ENCODE measurements at places on chromosomes 5 and 9.

GRCh38 chr5:127609957-127610356 lies 38.9 kb upstream of the CTXN3 start:
- peak; percentile 69 for DNase-seq

DNA sequence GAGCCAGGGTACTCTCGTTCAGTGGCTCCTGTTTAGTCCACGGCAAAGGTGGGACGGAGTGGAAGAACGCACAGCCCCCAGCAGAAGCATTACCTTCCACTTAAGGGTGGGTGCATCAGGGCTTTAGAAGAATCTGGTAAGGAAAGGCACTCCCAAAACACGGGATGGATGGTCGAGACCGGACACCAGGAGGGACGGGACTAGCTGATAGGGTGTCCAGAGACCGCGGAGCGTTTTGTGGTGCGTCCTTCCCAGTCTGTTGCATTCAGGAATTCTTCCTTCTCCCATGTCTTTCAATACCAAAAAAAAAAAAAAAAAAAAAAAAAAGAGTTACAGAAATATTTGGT lies 545 bp upstream of the CTSV start:
- peak; percentile 50 for DNase-seq

GRCh38 chr9:130539420-130540223 lies 39.8 kb upstream of the FUBP3 start:
- peak; percentile 62 for DNase-seq

DNA sequence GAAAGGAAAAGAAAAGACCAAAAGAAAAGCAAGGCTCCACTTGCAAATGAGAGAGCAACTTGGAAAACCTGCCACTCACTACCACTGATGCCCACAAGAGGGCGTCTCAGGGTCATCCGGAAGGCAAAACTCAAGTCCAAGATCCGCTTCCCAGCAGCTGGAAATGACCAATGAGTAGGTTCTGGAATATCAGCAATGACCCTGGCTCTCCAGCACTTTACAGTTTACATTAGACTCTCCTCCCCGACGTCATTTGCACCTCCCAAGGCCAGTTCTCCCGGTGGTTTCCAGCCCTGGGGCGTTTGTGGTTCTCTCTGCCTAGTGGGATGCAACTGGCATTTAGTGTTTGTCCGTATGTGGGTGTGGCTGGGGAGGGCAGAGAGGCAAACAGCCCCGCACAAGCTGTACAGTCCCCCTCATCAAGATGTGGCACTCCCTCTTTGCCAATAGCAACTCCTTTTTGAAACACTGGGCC lies 193.8 kb upstream of the ZNF618 start:
- peak; percentile 71 for DNase-seq

GRCh38 chr5:73733219-73733618 lies 107.2 kb downstream of the ARHGEF28 start:
- no peak for DNase-seq

DNA sequence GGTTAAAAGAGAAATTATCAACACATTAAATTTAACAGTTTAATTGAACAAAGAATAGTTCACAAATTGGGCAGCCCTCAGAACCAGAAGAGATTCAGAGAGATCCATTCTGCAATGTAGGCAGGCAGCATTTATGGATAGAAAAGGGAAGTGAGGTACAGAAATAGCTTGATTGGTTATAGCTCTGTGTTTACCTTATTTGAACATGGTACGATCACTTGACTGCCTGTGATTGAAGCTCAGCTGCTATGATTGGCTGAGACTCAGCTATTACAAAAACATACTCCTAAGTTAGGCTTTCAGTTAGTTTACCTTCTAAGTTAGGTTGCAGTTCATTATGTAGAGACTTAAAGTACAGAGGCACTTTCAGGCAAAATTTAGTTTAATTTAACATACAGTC lies 7.3 kb downstream of the CNTRL start:
- no peak for DNase-seq

DNA sequence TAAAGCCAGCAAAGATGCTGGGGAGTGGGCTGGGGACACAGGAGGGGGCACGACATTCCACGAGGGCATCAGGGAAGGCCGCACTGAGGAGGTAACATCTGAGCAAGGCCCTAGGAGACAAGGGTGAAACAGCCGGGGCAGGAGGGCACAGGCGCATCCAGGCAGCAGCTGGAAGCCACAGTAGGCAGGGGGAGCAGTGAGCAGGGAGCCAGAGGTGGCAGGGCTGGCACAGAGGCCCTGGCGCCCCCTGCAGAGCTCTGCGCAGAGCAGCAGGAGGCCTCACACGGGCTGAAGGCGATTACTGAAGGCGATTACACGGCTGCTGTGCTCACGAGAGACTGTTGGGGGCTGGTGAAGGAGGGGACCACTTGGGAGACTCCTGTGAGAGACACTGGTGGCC lies 15.4 kb downstream of the LMAN2 start:
- peak; percentile 8 for DNase-seq

GRCh38 chr9:88321764-88322163 lies 66.5 kb upstream of the SPIN1 start:
- DNase-seq, result no peak

DNA sequence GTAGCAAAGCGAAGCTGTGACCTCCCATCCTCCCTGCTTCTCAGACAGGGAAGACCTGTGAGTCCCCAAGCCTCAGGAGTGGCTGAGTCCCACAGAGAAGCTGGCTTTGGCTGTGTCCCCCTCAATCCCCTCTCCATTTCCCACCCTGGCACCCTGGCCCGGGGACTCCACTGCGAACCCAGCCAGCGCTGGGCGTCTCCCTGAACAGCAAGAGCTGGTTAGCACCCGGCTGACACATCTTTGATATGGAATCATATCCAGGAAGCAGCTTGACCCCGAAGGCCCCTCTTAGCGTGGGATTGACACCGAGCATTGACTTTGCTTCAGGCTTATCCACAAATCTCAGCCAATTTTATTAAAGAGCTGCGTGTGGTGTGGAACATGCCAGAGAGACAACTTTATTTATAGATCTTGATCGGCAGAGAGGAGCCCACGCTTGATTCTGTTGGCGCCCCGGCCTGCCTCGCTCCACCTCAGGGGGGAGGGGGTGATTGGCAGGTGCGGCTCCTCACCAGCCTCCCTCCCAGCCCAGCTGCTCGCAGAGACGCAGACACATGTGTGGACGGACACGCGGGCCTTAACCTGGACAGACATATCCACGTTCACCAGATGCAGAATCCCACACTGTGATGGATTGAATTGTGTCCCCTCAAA lies 120.7 kb upstream of the MVB12B start:
- no peak for DNase-seq

DNA sequence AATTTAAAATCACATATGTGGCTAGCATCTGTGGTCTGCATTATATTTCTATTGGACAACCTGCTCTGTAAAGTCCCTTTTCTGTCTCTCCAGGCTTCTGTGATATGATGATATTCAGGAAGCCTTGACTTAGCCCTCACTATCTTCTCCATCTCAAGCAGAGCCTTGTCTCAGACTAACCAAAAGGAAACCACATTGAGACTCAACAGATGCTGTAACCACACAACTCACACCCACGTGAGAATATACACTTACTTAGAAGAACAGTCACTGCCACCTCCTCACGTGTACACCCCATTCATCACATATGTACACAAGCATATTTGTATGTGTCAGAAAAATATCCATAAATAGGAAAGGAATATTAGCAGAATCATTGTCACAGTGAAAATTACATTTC lies 33.6 kb downstream of the HTR4 start:
- DNase-seq, result no peak

DNA sequence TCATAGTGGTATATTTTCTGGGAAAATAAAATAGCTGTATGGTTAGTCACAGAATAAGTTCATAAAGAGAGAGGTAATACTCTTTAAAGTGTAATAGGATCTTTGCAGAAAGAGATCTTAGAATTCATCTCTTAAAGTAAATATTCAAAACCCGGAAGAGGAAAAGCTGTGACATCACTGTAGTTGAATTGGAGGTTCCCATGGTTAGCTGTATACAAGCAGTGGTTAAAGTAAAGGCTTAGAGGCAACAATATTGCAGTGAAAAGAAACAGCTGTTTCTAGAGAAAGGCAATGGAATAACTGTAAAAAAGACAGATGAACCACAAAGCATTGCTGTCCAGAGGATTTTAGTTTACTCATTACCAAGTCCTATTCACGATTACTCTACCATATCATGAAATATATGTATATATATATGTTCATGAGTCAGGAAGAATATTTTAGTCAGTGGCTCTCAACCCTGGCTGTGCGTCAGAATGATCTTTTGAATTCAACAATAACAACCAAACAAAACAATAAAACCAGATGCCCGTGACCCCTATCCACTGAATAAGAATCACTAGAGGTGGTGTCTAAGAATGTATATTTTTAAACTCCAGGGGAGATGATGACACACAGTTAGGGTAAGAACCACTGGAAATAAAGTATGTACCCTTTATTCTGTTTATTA lies 4.7 kb downstream of the ERCC6L2 start:
- DNase-seq, result peak; percentile 74

DNA sequence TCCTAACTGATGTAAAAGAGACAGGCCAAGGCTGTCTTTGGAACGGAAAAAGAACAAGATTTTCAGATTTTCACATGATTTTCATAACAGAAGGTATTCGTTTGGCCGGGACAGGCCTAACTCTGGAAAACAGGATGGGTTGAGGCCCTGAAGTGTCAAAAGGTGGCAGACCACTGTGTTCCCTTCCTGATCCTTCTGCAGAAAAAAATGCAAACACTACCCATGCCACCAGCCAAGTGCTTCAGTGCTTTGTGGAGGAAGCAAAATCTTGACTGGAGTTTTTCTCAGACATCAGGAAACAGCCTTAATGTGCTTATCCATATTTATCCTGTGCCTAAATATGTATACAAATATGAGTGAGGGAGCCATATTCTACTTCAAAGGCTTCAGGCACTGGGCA lies 113.5 kb upstream of the IL6ST start:
- no peak for DNase-seq

GRCh38 chr5:72122602-72123001 lies 15.3 kb downstream of the MAP1B start:
- DNase-seq, result no peak

DNA sequence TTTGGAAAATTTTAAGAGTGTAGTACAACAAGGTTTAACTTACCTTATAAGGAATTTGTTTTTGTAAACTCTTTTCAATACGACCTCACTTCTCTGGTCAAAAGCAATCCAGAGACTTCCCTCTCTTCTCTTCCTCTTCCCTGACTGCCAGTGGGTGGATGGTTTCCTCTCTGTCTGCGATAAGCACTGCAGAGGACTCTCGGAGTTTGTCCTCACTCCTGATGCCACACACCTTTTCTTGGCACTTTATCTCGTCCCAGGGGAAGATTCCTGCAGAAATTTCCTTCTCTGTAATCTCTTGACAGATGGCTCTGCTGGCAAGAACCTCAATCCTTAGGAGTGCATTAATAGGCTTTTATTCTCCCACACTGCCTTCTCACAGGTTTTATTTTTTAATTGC lies 641.6 kb downstream of the NR2F1-AS1 start:
- no peak for DNase-seq

GRCh38 chr9:90914868-90915483 lies 113.4 kb downstream of the SYK start:
- DNase-seq, result peak; percentile 63

DNA sequence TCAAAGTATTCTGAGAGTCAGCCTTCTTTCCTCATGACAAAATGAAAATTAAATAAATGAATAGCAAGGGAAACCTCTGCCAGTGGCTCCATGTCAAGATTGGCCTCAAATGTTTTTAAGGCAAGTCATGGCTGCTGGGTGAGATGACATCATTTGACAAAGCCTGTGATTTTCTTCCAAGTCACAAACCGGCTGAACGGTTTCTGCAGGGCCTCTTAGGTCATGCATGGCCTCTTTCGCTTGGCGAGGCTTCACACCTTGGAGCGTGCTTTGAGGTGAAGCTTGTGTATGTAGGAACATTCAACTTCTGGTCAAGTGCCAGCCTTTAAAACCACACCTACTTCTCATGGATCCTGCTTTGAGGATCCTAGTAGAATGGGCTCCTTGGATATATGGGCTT lies 161.0 kb upstream of the ZNF618 start:
- peak; percentile 69 for DNase-seq

DNA sequence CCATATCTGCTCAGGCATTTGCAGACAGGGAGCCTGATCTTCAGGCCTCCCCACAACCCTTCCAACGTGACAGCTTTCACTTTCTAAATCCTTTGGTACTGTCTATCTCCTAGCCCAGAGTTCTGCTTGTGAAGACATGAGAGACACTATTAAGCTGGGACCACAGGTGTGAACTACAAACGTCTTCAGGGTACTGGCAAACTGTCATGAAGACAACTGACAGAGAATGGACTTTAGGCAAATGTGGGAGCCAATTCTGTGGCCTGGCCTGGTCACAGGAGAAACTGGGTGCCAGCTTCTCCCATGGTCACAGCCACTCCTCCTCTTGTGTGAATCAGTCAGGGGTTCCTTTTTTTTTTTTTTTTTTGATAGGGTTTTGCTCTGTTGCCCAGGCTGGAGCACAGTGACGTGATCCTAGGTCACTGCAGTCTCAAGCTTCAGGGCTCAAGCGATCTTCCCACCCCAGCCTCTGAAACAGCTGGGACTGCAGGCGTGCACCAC lies 10.4 kb downstream of the TRIM14 start:
- no peak for DNase-seq

- DNase-seq, result peak; percentile 37
Measured at GRCh38 chr9:77896938-77897667, 134.5 kb downstream of the GNAQ start.

DNA sequence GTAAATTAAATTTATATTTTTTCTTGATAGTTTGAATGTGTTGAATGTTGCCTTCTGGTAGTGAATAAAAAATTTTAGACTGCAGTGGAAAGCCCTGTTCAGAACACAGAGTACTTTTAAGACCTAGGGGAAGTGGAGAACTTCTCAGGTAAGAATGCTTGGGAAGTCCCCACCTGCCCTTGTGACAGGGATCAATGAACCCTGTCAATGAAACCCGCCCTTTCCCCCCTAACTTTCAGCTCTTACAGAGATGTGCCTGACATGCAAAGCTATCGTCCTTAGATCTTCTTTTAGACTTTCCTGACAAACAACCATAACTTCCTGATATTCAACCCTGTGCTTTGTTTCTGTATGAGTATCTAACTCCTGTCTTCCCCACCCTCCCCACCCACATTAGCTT lies 562.7 kb downstream of the TLE4 start:
- DNase-seq, result no peak

GRCh38 chr9:85586684-85587083 lies 155.1 kb downstream of the AGTPBP1 start:
- DNase-seq, result no peak
